Stimulated activated CD4-positive, alpha-beta T cell treated with anti-CD3 and anti-CD28 coated beads, Interleukin-12 subunit alpha, Interleukin-12 subunit beta, amount 100 ng/mL, for 4 hours (primary cell): ENCODE measurements at places on chromosomes 2 and 18.

DNA sequence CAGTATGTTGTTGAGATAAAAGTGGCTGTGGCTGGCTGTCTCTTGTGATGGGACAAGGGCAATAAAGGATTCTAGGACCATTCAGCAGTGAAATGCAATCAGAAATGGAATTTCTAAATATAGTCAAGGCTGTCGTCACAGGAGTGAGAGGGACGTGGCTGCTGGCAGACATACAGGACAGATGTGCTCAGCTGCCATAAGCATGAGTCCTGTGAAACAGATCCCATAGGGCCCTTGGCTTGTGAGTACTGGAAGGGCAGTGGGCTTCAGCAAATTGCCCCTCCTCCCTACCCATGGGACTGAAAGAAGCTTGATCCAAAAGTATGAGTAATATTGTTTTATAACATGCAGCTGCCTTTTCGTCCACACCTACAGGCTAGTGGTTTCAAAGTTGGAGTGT lies 4.2 kb upstream of the CNNM3 start:
- no peak for DNase-seq

- DNase-seq = no peak
These were observed 42.7 kb downstream of the BCL11A start for GRCh38 chr2:60510713-60511112.

GRCh38 chr18:67590571-67591141 lies 74.1 kb upstream of the DSEL start:
- no peak for DNase-seq

DNA sequence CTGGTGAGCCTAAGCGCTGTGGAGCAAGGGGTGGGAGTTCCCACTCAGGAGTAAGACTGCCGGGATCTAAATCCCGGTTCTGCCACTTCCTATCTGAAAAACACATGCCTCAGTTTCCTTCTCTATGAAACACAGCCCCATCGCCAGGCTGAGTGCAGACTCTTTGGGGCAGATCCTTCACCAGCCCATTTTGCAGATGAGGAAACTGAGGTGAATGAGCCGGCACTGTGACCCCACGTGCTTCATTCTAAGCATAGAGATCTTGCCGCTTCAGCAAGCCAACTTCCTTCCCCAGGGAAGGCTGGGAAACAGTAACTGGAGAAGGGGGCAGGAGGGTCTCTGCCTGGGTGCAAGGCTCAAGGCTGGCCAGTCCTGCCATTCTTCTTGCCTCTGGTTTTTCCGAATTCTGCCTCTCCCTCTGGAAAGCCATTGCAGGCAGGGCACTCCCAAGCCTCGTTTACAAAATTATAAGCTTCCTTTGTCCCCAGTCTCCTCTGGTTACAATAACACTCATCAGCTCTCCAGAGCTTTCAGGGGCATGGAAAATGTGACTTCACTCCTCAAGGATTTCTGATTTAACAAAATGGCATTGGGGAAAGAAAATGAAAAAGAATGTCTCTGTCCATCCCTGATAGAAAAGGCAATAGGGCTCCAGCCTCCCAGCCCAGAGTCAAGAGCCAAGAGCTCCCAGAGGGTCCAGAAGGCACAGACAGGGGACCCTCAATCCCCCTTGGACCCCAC lies 249.2 kb downstream of the TNS1 start:
- DNase-seq = no peak

DNA sequence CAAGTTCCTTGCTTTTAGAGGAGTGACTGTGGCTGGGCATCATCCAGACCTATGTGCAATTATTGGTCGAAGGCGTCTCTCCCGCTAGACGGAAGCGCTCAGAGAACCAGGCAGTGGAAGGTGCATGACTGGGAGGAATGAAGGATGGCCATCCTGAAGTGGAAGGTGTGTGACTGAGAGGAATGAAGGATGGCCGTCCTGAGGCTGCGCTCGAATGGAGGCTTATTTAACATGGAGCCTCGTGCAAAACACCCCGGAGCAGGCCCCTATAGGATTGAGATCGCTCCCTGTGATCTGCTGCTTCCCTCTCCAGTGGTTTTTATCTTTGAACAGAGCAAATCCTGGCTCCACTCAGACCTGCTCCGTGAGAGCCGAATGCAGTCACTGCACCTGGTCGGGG lies 140.2 kb upstream of the ID2 start:
- no peak for DNase-seq

- DNase-seq = no peak
These were observed 543.4 kb downstream of the IRS1 start for GRCh38 chr2:226256237-226256636.

- no peak for DNase-seq
These were observed 597.1 kb upstream of the CHAC2 start for GRCh38 chr2:53170466-53170865.

DNA sequence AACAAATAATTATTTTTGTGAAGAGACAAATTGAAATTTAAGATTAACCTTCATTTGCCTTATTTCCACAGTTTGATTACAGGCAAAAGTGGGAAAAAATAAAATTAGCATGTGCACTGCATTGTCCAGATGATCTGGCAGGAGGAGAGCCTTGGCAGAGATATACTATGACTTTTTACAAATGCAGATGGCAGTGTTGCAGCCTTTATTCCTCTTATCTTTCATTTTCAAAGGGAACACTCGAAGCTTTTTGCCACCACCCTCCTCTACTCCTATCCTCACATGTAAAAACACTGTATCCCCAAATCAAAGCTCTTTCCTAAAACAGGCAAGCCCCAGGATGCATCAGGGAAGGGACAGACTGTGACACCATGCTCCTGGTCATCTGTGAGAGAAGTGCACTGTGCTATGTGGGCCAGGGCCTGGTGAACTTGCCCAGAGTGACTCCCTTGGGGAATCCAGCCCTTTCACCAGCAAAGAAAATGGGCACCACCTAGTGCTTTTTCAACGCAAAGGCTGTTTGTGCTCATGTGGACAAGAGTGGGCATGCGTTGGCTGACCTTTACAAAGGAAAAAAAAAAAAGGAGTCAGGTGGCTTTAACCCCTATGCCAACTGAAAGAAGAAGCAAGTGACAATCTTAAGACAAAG lies 74.7 kb upstream of the ETAA1 start:
- no peak for DNase-seq

DNA sequence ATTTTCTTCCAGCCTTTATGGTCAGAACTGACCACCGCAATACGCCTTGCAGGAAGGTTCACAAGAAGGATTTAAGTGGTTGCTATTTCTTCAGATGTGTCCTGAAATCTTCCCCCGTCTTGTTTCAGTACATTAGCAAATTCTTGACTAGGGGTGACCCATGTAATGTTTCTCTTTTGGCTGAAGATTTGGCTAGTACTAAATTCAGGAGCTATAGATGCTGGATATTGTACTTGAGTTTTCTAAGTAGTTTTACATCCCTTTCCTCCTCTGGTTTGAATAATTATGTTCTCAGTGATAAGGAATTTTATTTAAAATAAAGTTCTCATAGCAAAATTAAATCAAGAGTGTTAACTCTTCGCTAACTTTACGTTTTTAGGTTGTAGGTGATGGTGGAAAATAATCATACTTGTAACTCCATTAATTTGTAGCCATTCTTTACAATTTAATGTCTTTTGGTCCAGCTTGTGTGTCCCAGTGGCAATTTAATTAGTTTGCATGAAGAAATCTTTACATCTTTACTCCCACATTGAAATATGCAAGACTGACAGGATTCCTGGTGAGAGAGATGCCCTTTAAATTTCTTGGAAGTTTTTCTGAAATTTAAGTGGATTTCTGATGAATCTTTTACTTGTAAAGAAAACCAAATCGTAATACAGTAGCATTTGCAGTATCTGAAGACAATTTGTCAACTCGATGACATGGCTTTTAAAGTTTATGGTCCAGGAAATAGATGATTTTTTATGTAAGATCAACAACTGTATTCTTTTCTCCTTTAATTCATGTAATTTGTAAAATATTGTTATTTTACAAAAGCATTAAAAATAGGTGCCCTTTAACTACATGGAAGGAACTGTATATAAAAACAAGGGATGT lies 2.8 kb downstream of the PHLPP1 start:
- DNase-seq = no peak

GRCh38 chr2:118558846-118559245 lies 288.6 kb downstream of the EN1 start:
- no peak for DNase-seq

DNA sequence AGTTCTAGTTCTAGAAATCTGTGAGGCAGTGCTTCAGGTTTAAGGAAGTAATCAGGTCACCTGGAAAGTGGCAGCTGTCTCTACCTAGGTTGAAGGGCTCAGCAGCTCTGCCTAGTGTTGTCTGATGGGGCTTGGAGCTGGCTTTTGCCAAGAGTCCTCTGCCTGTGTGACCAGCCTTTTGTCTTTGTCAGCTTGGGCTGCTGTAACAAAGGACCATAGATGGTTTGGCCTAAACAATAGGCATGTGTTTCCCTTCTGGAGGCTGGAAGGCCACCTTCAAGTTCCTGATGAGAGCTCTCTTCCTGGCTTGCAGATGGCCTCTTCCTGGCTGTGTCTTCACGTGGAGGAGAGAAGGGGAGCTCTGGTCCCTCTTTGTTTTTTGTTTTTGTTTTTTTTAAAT lies 13.3 kb downstream of the UBE2F start:
- DNase-seq = no peak

DNA sequence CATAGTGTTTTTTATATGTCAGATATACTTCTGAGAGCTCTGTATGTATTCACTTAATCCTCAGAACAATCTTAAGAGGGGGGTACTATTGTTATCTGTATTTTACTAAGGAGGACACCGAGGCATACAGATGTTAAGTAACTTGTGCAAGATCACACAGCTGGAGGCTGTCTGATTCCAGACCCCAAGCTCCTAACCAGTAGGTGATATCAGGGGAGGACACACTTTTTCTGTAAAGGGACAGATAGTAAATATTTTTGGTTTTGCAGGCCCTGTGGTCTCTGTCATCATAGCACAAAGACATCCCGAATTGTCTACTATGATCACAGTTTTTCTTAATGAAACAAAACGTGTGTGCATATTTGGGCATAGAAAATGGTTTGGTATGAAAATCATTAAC lies 143.7 kb downstream of the LAMA3 start:
- no peak for DNase-seq

- no peak for DNase-seq
These were observed 936.6 kb upstream of the SLC39A10 start for GRCh38 chr2:194720462-194720861.

DNA sequence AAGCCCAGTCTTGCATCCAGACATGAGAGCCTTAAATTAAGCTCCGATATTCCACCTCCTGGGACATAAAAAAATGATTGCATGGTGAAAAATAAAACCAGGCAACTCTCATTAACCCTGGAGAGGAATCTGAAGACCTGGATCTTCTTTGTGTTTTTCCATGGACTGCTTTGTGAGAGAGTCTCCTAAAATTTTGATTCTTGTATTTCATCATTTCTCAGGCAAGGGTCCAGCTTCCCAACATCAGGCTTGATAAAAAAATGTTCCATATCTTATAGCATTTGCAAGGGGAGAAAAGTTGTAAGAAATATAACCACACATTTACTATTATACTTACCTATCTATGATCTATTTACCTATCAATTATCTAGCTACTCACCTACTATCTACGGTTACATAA lies 327.5 kb upstream of the SPHKAP start:
- DNase-seq = no peak

DNA sequence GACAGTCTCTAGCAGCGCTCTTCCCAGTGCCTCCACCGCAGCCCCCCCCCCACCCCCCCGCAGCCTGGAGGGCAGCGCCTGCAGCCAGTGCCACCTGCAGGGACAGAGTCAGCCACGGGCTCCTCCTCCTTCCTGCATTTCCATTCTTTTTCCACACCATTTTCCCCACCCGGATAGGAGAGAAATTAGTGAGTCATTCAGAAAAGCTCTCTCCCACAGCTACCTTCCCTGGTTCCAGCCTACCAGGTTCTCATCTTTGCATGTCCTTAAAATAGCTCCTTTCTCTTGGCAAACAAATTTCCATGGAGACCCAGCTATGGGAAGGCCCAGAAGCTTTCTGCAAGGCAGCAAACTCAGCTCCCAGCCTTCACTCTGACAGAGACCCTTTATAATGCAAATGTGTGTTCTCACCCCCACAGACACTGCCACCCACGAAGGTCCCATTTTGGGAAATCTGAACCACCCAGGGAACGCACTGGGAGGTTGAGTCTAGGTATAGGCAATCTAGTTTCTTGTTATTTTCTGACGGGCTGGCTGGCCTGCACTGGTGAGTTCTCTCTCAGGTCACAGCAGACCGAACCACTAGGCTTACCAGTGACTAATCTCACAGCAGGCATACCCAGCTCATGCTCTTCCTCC lies 41.8 kb upstream of the ATG16L1 start:
- no peak for DNase-seq

DNA sequence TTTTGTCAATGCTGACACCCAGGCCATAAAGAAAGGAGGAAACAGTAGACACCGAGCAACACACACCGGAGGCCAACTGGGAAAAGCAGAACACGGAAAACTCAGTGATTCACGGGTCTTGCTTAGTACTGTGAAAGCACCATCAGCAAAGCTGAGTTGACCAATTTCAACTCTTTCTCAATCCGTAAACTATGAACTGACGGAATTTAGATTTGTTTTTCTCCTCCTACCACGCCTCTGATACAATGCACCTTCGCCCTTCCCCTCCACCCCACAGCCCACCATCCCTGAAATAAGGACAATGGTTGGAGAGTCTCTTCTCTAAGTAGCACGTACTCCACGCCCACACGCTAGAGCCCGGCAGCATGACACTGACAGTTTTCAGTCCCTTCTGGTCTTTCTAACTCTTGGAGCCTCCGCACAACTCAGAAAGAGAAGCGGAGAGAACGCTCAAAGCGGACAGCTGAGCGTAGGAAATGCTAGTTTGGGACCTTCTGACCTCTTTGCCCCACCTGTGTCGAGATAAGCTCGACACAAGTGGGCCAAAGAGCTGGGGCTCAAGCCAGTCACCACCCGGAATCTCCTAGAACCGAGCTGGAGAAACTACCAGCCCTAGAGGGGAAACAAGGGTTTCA lies 669 bp downstream of the LNPK start:
- peak; percentile 42 for DNase-seq

DNA sequence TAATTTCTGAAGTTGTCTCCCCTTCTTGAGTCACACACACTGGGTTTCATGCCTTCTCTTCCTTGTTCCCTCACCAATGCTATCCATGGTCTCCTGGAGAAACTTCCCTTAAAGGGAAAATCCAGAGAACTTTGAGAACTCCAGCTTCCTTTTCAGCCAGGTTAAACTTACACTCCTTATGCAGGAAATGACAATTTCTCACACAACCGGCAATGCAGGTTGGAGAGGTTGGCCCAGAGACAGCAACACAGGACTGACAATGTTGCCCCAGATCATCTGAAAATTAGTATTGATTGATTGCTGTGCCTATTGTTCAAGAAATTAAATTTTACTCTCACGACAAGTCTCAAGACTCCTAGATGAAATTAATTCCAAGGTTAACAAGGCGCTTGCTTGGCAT lies 292.2 kb downstream of the NYAP2 start:
- DNase-seq = no peak

DNA sequence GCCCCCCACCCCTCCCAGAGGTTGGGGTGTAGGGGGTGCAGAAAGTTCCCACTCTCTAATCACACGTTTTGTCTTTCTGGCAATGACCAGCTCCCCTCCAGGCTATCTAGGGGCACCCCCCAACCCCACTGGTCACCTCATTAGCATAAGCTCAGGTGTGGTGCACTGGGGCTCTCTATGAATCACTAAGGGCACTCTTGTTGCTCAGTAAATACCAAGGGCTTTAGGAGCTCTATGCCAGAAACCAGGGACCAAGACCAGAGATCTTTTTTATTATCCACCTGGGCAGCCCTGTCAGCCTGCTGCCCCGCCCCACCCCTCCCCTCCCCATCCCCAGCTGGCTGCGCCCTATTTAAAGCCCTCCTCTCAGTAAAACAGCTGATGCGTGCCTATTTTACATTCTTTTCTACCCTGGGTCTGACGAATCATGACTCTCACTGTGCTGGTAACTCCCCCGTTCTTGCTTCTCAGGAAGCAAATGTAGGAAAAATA lies 24.3 kb downstream of the NCK2 start:
- DNase-seq = no peak

GRCh38 chr2:157771234-157771633 lies 104.9 kb downstream of the ACVR1 start:
- no peak for DNase-seq
